Mesothelial cell of epicardium (in vitro differentiated cells): ENCODE measurements at places on chromosomes 6 and 20.

DNA sequence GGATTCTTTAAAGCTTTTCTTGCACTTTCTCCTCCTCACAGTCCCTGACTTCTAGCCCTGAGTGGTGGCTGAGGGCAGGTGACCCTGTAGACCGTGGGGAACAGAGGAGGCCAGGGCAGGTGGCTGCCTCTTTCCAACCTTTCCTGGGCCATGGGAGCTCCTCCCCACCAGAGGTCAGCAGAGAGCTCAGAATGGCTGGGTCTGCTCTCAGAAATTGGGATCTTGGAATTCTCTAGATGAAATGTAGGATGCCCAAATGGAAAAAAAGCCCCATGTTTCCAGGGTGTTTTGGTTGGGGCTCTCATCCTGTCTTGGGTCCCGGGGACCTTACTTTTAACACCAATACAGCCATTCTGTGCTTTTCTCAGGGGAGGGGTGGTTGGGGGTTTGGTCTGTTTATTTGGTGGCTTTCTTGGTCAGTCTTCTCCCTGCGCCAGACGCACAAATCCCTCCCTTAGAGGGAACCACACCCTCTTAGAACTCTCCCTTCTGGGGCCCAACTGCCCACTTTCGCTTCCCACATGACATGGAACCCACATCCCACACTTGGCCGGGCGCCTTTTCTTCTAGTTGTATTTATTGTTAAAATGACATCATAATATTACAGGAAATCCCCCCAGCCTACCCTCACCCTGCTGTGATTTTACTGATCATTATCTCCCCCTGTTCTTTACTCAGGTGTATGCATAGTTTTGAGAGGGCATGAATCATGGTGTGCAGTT, 17.9 kb downstream of the GNAS start:
- H3K27me3 ChIP-seq, result no peaks in the 10 kb centered on the region
- H3K4me1 ChIP-seq, result peaks cover 12% of the 10 kb centered on the region
- DNase-seq, result no peak
- no peak overlapping the region for H3K27ac ChIP-seq
- H3K4me3 ChIP-seq, result no peak overlapping the region
- H3K36me3 ChIP-seq, result no peaks in the 10 kb centered on the region

DNA sequence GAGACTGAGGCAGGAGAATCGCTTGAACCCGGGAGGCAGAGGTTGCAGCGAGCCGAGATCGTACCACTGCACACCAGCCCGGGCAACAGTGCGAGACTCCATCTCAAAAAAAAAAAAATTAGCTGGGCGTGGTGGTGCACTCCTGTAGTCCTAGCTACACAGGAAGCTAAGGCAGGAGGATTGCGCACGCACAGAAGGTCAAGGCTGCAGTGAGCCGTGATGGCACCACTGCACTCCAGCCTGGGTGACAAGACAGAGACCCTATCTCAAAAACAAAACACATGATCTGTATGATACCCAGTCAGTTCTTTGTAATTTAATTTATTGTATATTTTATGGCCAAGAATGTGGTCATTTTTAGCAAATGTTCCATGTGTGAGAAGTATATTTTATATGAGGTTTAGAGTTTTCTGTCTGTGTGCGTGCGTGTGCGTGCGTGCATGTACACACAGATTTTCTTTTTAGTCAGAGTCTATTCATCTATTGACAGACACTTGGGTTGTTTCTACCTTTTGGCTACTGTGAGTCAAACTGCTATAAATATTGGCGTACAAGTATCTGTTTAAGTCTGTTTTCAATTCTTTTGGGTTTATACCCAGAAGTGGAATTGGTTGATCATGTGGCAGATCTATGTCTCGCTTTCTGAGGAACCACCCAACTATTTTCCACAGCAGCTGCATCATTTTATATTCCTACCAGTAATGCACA, 22.2 kb upstream of the MYL9 start:
- peaks cover 33% of the 10 kb centered on the region for H3K36me3 ChIP-seq
- DNase-seq, result no peak
- H3K27ac ChIP-seq, result no peak overlapping the region
- H3K4me3 ChIP-seq, result no peak overlapping the region
- H3K4me1 ChIP-seq, result peaks cover 5% of the 10 kb centered on the region

DNA sequence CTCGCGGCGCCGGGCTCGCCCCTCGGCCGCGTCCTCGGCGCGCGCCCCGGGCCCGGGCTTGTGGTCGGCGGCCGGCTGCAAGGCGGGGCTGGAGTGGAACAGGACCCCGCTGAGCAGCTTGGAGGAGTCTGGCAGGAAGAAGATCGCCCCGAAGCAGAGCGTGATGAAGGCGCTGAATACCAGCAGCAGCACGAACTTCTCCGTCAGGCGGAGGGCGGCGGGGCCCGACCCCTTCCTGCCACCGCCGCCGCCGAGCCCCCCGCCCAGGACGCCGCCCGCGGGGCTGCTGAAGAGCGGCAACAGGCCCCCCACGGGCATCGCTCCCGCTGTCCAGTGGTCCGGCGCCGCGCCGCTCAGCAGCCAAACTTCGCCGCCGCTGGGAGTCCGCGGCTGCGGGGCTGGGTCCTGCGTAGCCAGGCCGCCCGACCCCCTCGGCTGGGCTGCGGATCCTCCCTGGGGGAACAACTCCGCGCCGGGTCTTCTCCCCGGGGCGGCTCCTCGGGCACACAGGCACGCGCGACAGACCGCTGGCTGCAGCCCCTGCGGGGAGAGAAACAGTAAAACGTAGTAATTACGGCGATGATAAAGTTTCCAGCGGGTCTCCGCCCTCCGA, 707 bp downstream of the MAN1A1 start:
- peak; percentile 63 for DNase-seq
- H3K27ac ChIP-seq, result peak overlapping the region; percentile 12
- H3K4me1 ChIP-seq, result peaks cover 59% of the 10 kb centered on the region
- H3K36me3 ChIP-seq, result peaks cover 8% of the 10 kb centered on the region
- H3K4me3 ChIP-seq, result peak overlapping the region; percentile 84

- H3K36me3 ChIP-seq, result no peaks in the 10 kb centered on the region
- peak overlapping the region; percentile 78 for H3K4me3 ChIP-seq
- peaks cover 69% of the 10 kb centered on the region for H3K27me3 ChIP-seq
These were observed 92.7 kb upstream of the SIRPA start for GRCh38 chr20:1802385-1803060.

GRCh38 chr6:15690510-15690909, 27.7 kb upstream of the DTNBP1 start:
- H3K4me3 ChIP-seq, result no peak overlapping the region
- peaks cover 4% of the 10 kb centered on the region for H3K4me1 ChIP-seq
- no peaks in the 10 kb centered on the region for H3K36me3 ChIP-seq
- DNase-seq, result no peak
- H3K27ac ChIP-seq, result no peak overlapping the region

- peak overlapping the region; percentile 69 for H3K27ac ChIP-seq
- peaks cover 16% of the 10 kb centered on the region for H3K4me1 ChIP-seq
- H3K36me3 ChIP-seq, result peaks cover 17% of the 10 kb centered on the region
- no peak for DNase-seq
These were observed 187.1 kb downstream of the SOX4 start for GRCh38 chr6:21780679-21781078.

- no peaks in the 10 kb centered on the region for H3K36me3 ChIP-seq
- DNase-seq, result no peak
- H3K27ac ChIP-seq, result peak overlapping the region; percentile 27
- no peak overlapping the region for H3K4me3 ChIP-seq
- H3K4me1 ChIP-seq, result peaks cover 13% of the 10 kb centered on the region
These were observed 192.0 kb downstream of the ALDH8A1 start for GRCh38 chr6:134757911-134758361.

DNA sequence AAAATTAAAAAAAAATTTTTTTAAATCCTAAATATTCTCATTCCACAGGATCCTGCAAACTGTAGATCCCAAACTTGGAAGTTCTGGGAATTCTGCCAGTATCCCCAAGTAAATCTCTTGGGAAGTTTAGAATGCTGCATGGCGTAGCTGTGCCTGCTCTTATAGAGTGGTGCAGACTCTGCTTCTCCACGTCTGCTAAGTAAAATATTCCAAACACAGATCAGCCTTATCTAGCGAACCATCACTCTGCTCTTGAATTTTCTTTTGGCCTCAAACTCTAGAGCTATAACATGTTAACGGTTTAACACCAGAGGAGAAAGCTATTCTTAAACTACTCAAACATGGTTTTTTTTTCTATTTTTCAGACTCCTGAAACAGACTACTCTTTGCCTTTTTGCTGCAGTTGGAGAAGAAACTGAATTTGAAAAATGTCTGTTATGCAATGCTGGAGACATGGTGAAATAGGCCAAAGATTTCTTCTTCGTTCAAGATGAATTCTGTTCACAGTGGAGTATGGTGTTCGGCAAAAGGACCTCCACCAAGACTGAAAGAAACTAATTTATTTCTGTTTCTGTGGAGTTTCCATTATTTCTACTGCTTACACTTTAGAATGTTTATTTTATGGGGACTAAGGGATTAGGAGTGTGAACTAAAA, 138.5 kb upstream of the AKAP12 start:
- H3K27ac ChIP-seq, result peak overlapping the region; percentile 89
- H3K4me3 ChIP-seq, result no peak overlapping the region
- H3K27me3 ChIP-seq, result no peaks in the 10 kb centered on the region

- no peak overlapping the region for H3K4me3 ChIP-seq
- DNase-seq, result no peak
- peak overlapping the region; percentile 79 for H3K27ac ChIP-seq
- peaks cover 26% of the 10 kb centered on the region for H3K4me1 ChIP-seq
- H3K27me3 ChIP-seq, result no peaks in the 10 kb centered on the region
These were observed 9.7 kb downstream of the TULP4 start for GRCh38 chr6:158321960-158322359.

GRCh38 chr20:8144282-8145245, 12.5 kb downstream of the PLCB1 start:
- DNase-seq, result no peak
- no peak overlapping the region for H3K27ac ChIP-seq
- H3K27me3 ChIP-seq, result no peaks in the 10 kb centered on the region
- H3K4me3 ChIP-seq, result no peak overlapping the region
- H3K36me3 ChIP-seq, result no peaks in the 10 kb centered on the region
- peaks cover 8% of the 10 kb centered on the region for H3K4me1 ChIP-seq

GRCh38 chr6:14881398-14881797, 364.5 kb upstream of the JARID2 start:
- DNase-seq, result no peak
- H3K27ac ChIP-seq, result no peak overlapping the region
- no peak overlapping the region for H3K4me3 ChIP-seq
- no peaks in the 10 kb centered on the region for H3K27me3 ChIP-seq

DNA sequence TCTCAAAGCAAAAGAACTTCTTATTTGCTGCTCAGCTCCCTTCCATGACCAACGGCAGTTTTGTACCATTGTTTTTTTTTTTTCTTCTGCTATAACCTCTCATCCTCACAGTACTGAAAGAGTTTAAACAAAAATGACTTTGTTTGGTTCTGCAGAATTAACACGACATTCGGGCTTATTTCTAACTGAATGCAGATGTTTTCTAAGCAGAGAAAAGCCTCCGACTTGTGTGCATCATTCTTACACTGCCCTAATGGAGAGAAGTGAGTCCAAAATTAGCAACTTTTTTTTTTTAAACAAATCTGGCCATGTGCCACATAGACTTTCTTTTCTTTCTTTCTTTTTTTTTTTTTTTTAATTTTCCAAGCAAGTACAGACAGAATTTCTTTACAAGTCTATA, 382.7 kb downstream of the HDGFL1 start:
- no peaks in the 10 kb centered on the region for H3K27me3 ChIP-seq
- peak overlapping the region; percentile 82 for H3K27ac ChIP-seq
- H3K4me3 ChIP-seq, result no peak overlapping the region
- DNase-seq, result no peak

DNA sequence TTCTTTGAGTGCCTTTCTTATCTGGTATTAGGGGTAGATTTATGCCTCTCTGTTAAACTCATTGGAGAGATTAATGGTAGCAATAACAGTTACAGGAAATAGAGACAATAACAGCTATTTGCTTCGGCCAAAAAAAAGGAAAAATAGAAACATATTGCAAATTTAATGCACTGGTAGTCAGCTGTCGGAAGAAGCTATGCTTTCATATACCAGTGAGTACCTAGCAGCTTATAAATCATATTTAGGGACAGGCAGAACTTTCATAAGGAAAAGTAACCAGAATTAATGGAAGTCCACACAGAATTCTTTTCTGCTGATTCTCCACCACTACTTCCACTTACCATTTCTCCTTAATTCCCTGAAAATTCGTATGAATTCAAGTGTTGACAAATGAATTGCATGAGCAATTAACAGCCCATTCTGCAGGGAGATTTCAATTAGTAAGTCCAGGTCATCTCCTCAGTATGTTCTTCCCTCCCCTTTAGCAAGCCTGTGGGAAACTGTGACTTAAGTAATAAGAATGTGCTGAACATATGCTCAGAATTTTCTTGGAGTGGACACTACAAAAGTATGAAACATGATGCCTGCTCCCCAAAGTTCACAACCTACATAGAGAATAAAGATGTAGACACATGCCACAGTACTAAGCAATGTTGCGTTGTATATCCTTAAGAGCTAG, 196.7 kb upstream of the KCNQ5 start:
- H3K36me3 ChIP-seq, result no peaks in the 10 kb centered on the region
- DNase-seq, result no peak
- peaks cover 3% of the 10 kb centered on the region for H3K27me3 ChIP-seq

DNA sequence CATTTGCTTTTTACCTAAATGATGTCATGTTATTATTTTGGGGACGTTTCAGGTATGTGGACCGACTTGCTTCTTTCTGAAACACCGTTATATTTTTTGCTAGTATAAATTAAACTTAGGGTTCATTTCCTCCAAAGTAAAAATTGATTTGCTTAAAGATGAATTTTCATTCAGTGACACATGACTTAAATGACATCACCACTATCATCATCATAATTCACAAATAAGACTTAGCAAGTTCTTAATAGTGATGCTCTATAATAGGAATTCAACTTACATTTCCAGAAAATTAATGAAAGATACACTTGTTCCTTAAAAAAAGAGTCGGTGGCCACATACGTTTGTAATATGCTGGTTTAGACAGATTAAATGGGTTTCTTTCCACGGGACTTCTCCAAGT, 9.3 kb downstream of the IRF4 start:
- no peak for DNase-seq
- no peak overlapping the region for H3K27ac ChIP-seq
- peaks cover 91% of the 10 kb centered on the region for H3K27me3 ChIP-seq
- H3K4me3 ChIP-seq, result no peak overlapping the region
- no peaks in the 10 kb centered on the region for H3K36me3 ChIP-seq

DNA sequence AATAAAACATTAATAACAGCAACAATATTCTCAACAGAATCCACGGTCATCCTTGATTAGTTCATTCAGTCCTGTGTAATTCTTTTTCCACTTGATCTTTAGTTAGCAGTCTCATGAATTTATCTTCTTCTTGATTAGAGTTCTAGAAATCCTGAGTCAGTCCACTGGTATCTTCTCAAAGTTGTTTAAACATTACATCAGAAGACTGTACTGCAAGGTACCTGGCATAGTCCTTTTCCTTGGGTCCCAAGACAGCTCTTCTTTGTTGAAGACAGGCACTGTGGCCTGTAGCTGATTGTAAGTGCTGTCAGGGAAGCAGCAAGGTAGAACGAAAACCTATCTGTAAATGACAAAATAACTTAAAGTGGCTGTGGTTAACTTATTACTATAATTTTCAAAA, 11.8 kb downstream of the MAP3K4 start:
- no peak for DNase-seq
- no peak overlapping the region for H3K4me3 ChIP-seq
- H3K27me3 ChIP-seq, result no peaks in the 10 kb centered on the region
- H3K36me3 ChIP-seq, result no peaks in the 10 kb centered on the region
- no peak overlapping the region for H3K27ac ChIP-seq

GRCh38 chr6:122033564-122034181, 365.8 kb upstream of the HSF2 start:
- H3K36me3 ChIP-seq, result peaks cover 2% of the 10 kb centered on the region
- no peaks in the 10 kb centered on the region for H3K27me3 ChIP-seq
- peaks cover 20% of the 10 kb centered on the region for H3K4me1 ChIP-seq
- peak overlapping the region; percentile 22 for H3K27ac ChIP-seq
